KBM-7 (cell line): ENCODE measurements at places on chromosomes 12 and 14.

- no peak for DNase-seq
Observed at GRCh38 chr12:14910090-14910915, 24.6 kb upstream of the MGP start.

DNA sequence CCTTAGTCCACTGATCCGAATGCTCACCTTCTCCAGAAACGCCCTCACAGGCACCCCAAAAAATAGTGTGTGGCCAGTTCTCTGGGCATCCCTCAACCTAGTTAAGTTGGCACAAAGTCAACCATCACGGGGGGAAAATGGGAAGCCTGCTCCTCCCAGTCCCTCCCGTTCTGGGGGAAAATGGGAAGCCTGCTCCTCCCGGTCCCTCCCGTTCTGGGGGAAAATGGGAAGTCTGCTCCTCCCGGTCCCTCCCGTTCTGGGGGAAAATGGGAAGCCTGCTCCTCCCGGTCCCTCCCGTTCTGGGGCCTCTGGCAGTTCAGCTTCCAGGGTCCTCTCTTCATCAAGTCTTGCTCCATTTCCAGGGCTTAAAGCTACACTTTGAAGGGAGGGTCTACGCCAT is 106.1 kb downstream of the RIMBP2 start:
- no peak for DNase-seq

- no peak for DNase-seq
Observed at GRCh38 chr14:101489092-101489760, 72.1 kb upstream of the DIO3 start.

DNA sequence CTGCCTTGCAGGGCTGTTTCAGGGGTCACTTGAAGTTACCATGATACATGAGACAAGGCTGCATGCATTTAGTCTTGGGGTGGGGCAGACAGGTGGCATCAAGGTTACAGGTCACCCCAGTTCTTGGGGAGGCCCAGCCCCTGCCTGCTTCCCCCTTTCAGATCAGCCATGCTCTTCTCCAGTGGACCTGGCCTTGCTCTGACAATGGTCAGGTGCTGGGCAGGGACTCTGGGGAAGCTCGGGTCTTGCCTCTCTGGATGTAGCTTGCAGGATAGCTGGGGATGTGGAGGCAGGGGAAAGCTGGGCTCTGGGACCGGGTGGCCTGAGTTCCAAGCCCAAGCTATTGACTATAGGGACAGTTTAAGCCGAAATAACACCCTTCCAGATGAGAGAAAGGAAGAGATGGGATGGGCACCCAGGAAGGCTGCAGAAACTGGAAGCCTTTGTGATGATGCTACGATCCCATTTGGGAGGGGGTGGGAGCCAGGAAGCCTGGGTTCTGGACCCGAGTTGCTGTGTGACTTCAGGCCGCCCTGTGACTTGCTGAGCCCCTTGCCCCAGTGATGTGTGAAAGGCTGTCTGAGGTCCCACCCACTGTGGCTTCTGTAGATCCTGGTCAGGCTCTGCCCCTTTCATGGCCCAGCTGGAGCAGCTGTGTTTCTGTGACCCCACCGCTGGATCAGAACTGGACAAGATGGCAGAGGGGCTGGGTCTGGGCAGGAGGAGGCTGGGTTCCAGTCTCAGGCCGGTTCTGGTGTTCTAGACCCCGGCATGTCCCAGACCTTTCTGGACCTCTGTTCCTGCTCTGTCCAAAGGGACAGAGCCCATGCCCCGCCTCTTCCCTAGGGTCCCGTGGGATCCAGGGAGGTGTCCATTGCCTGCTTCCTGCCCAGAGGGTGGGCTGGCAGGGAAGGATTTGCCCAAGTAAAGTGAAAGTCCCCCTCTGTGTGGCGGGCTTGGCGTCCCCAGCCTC is 2.1 kb downstream of the TNFAIP2 start:
- no peak for DNase-seq

- DNase-seq = no peak
Observed at GRCh38 chr12:71768900-71769299, 14.2 kb downstream of the RAB21 start.
